ENCODE measurements at places on chromosomes 5 and 9.

DNA sequence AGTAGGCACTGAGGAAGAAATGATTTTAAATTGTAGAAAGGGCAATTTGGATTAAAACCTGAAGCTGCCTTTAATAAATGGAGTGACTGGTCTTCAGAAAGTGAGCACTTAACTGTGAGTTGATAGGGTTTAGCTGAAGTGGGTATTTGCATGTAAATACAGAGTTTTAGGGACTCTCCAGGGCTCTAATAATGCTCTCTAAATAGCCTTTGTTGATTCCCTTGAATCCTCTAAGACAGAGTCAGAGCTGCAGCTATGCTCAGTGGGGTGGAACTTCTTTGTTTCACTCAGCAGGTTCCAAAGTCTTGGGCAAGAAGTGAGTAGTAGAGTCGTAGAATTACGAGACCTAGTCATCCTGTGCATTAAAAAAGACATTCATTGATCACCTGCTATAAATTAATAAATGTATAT, 21.4 kb downstream of the GLRA1 start:
- no peak for DNase-seq

- no peak for DNase-seq
Measured at GRCh38 chr9:106820866-106821265, 42.1 kb upstream of the ZNF462 start.

DNA sequence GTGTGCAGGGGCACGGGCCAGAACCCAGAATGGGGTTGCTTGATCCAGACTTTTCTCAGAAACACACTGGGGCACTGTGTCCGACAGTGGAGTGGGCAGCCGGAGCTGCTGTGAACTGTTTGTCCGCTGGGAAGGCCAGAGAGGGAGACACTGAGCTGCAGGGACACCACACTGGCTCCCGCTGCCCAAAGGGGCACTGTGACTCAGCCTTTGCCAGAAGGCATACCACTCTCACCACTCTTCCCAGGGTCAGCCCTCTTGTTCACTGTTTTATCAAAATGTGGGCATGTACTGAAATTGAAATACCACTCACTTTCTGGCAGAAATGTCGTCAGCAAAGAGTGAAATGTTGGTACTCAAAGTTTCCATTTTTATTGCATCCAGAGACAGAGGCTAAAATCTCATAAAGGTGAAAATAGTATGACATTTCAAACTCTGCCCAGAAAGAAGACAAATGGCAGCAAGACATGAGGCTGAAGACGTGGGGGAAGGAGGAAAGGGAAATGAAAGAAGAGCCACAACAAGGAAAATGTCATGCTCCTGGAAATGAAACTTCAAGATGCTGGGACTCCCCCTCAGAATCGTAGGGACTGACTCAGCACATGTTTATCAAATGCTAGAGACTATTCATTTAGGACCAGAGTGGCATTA, 4.5 kb upstream of the IL7R start:
- no peak for DNase-seq

- no peak for DNase-seq
Measured at GRCh38 chr9:122227575-122227900, 1.2 kb downstream of the LHX6 start.

GRCh38 chr9:130732136-130732535, 38.6 kb downstream of the EXOSC2 start:
- DNase-seq, result no peak

GRCh38 chr5:120035815-120036577, 406.6 kb downstream of the FAM170A start:
- no peak for DNase-seq
